NCI-H2171 (cell line): ENCODE measurements at places on chromosomes 6 and 20.
A peak's percentile ranks its signal among the peaks of the same experiment; 100 is the strongest.

GRCh38 chr6:37916675-37917074 is 97.1 kb downstream of the ZFAND3 start:
- DNase-seq, result no peak

- no peak for DNase-seq
Measured at GRCh38 chr6:99491171-99491570, 24.1 kb downstream of the USP45 start.

DNA sequence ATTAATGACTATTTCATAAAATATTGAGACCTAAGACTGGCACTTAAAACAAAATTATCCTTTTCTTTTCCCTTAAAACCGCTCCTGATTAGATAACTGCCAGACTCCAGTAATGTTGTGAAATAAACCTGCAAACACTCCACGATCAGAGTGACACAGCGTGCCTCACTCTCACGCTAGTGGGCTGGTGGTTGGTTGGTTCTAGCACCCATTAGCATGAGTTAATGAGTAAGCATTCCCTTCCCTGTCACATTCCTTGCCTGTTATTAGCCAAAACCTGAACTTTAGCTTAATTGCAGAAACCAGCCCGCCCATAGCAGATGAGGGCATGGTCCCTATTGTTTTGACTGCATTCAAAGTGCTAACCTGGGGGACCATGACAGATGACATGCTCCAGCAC is 193.4 kb downstream of the CD83 start:
- no peak for DNase-seq

GRCh38 chr20:33373735-33374605 is 27.3 kb downstream of the CDK5RAP1 start:
- DNase-seq, result no peak

DNA sequence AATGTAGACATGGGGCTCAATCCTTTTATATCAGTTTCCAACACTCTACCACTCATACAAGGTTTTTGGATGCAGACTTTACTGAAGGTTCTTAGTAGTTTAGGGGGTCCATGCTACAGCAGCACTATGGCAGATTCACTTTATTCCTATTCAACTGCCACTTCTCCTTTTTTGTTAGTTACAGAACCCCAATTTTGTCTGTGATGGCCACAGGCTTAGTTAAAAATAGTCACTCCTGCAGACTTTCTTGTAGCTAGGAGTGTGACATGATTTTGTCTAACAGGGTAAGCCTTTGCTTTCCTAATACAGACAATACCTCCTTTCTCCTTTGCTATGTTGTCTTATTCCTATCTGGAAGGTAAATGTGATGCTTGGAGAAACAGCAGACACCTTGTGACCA is 90.0 kb upstream of the SLC24A3 start:
- no peak for DNase-seq

DNA sequence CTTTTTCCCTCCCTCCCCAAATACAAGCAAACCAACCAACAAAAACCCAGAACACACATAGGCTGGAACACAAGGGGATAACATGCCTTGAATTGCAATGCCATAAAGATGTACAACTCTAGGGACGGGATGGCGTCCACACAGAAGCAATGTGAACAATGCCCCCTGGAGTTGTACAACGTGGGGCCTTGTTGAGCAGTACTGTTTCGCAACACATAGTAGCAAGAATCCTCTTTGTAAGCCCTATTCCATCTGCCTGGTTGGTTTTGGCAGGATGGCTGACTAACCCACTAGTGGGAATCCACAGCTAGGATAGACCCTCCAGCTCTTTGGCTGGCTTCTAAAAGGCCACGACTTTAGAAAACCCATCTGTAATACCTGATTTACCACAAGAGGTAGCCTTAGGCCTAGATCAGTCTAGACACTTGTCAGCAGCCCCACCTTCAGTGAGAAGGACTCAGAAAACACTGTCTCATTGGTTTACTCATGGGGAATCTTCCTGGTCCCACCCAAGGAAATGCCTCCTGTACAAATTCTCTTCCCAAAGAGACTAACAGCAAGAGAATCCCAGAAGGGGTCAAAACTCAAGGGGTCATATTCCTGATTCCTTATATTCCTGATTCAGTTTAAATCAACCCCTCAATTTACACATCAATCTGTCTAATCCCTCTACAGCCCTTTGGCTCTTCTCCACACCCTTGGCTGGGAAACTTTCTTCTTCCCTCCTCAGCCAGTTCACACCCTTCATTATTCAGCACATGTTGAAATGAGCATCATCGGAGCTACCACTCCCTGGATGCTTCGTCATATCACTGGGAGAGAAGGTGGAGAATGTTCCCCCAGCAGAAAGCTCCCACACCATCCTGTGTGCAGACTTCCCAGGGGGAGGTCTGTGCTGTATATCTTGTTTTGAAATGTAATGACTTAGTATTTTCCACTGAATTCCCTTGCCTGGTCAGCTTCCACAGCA is 622.4 kb upstream of the FLRT3 start:
- no peak for DNase-seq

GRCh38 chr6:151176911-151177770 is 62.6 kb upstream of the AKAP12 start:
- DNase-seq, result no peak

- no peak for DNase-seq
Measured at GRCh38 chr6:139372326-139373153, 1.9 kb downstream of the CITED2 start.

- no peak for DNase-seq
Measured at GRCh38 chr6:35161776-35162607, 20.9 kb upstream of the TCP11 start.

DNA sequence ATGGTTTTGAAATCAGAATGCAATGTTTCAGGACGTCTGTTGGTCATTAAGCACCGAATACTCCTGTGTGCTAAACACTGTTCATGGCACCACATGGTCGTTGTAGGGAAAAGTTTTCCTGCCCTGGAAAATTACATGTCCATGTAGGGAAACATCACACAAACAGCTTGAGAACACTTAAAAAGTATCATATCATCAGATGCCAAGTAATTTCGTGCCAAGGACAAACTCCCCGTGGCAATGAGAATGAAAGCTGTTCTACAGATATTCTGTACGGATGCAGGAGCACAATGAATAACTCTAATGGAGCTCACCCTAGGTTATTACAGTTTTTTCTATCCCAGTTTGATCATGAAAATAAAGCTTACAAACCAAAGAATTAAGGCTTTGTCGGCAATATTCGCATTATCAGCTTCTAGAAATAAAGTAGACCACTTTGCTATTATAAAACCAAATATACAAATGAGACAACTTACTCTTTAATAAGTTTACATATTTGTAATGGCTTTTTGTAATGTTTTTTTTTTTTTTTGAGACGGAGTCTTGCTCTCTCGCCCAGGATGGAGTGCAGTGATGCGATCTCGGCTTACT is 4.6 kb upstream of the DST start:
- no peak for DNase-seq

GRCh38 chr20:44129911-44130718 is 56.9 kb downstream of the JPH2 start:
- no peak for DNase-seq

DNA sequence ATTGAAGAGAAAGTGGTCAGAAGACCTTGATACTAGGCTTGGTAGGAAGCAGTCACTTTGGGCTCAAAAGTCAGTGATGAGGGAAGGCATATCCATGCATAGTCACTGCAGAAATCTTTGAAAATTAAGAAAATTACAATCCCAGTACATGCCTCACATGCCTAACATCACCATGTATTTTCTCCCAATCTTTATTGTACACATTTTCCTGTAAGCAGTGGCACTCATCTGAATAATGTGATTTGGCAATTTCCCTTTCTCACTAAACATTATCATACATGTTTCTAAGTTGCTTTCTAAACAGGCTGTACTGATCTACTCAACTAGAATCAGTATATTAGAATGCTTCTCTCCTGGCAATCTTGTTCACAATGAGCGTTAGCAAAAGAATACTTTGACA is 280.7 kb upstream of the SUPT3H start:
- no peak for DNase-seq

GRCh38 chr6:131255911-131256310 is 120.6 kb downstream of the AKAP7 start:
- DNase-seq, result no peak

DNA sequence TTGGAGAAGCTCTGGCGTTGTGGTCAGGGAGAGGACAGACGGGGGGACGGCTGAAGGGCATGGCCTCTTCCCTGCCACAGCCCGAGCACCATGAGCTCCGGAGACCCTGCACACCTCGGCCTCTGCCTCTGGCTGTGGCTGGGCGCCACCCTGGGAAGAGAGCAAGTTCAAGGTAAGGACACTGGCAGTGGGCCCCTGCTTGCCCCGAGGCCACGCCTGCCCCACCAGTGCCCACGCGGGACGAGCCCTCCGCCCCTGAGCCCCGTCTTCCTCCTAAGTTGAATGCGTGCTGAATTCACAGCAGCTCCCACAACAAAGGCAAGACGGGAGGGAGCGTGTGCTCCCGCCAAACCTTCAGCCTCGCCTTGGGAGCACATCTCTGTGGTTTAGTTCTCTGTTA is 2.0 kb downstream of the COL20A1 start:
- DNase-seq, result no peak

- no peak for DNase-seq
Measured at GRCh38 chr20:63461104-63461763, 11.2 kb downstream of the KCNQ2 start.

GRCh38 chr20:33169176-33169794 is 1.3 kb downstream of the BPIFA2 start:
- DNase-seq, result no peak

DNA sequence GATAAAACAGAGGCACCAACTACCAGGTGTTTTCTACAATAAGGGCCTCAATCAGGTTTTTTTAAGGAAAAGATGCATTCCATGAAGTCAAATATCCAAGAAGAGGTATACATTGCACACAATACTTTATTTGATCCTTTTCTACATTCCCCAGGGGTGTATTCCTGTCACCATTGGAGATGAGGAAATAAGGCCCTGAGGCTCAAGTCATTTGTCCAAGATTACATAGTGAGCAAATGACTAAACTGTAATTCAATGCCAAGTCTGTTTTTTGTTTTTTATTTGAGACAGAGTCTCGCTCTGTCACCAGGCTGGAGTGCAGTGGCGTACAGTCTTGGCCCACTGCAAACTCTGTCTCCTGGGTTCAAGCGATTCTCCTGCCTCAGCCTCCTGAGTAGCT is 69.2 kb upstream of the CDYL start:
- no peak for DNase-seq

- DNase-seq, result peak; percentile 70
Measured at GRCh38 chr20:54067606-54068174, 2.7 kb downstream of the BCAS1 start.

DNA sequence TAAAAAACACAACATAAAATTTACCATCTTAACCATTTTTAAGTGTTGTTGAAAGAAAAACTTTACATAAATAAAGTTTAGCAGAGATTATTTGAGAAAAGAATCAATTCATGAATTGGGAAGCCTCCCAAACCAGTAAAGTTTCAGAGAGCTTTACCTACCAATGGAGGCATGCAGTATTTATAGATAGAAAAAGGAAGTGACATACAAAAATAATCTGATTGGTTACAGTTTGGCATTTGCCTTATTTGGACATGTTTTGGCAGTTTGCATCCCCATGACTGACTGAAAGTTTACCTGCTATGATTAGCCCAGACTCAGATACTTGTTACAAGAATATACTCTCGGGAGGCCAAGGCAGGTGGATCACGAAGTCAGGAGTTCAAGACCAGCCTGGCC is 3.7 kb upstream of the CMTR1 start:
- no peak for DNase-seq

DNA sequence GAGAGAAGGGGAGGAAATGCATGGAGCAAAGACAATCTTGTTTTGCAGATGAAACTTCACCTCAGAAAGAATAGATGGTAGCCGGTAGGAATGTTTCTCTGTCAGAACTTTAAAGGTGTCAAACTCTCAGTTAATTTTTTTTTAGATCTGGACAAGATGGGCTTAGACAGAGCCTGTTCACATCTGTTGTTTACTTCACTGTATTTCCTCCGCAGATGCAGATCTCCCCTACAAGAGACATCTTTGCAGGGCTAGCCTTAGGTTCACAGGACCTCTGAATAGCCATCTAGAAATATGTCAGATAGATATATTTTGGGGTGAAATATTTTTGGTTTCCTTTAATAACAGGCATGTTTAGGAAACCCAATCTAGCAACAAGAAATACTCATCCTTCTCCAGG is 12.1 kb upstream of the ZBP1 start:
- no peak for DNase-seq

- DNase-seq, result no peak
Measured at GRCh38 chr6:155628306-155628705, 172.7 kb upstream of the NOX3 start.

DNA sequence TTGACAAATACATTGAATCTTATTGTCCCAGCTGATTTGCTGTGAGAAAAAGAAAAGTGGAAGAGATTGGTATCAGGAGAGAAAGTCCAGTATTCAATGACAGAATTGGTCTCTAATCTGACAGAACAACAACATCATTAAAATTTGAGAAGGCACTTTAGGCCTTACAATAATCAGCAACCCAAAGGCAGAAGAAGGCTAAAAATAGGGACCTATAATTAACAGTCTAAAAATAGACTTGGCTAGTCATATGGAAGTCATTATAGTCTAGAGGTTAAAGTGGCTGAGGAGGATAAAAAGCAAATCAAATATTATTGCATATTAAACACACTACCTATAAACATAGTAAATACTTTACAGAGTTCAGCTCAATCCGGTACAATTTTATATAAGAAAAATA is 393.6 kb upstream of the JAG1 start:
- DNase-seq, result no peak

DNA sequence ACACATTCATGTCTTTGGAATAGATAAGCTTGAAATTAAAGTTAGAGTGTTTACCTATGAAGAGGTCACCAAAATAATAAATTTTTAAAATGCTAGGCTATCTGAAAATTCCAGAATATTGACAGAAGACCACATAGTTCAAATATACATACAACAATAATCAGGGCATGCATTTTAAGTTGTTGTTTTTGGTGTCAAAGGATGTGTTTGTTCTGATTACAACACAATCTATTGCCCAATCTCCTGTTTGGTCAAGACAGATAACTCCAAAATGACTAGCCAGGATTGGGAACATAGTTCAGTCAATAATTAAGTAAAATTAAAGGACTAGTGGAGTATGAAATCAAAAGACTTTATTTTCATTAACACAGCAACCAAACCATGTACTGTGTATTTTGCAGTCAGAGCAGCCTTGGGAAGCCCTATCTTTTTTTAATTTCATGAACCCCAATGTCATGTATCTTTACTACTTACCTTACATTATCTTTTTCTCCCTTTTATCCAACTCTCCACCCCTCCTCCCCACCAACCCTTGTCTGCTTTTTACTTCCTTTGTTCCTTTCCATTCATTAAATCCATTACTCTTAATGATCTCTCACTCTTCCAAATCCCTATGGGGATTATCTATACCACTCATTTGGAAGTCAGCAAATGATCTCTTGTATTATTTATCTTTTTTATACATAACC is 111.2 kb downstream of the CDK19 start:
- DNase-seq, result no peak

- DNase-seq, result peak; percentile 2
Measured at GRCh38 chr6:108492131-108492766, 68.5 kb upstream of the FOXO3 start.

DNA sequence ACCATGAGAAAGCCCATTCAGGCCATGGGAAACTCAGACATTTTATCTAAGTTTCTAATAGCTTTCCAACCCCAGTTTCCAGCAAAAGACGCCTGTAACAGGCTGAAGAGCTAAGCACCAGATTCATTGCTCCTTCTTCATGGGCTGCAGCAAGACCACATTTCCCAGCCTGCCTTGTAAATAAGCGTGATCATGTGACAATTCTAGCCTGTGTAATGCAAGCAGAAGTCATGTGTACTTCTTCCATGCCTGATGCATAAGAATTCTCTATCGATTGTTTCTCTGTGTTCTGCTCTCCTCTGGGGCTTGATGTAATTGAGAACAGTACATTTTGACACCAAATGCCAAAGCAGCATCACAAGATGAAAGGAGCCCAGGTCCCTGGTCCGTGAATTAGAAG is 6.8 kb downstream of the PCSK2 start:
- DNase-seq, result no peak

- DNase-seq, result no peak
Measured at GRCh38 chr6:128271011-128271410, 249.4 kb downstream of the PTPRK start.
